ENCODE measurements at places on chromosomes 2 and 18.

DNA sequence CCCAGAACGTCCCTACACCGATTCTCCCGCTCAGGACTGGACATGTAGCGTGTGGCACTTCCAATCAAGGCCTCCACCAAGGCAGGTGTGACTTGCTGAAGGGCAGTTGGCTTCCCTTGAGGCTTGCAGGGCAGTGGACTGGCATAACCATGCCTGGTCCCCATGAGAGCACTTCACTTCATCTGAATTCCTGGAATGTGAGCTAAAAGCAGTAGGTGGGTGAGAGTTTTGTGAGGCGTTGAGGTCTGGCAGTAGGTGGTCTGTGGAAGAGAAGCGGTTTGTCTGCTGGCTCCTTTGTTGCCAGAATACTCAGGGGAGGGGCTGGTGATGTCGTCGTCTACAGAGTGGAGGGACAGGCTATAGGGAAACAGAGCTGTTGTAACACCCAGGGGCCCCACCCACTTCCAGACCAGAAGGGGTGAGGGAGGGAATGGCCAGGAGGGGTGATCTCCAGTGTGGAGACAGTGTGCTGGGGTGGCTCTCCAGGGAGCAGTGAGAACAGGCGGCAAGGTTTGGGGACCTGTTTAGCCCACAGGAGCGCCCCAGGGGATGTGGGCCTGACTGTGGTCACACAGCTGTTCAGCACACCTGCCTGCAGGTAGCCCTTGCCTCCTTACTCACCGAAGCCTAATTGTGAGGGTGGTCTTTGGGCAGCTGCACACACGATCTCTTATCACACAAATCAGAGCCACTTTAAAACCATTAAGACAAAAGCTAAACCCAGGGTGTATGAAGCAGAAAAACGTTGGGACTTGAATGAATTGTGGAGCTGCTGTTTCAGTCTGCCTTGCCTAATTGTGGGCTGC lies 21.5 kb upstream of the ALKAL2 start:
- no peak for DNase-seq

DNA sequence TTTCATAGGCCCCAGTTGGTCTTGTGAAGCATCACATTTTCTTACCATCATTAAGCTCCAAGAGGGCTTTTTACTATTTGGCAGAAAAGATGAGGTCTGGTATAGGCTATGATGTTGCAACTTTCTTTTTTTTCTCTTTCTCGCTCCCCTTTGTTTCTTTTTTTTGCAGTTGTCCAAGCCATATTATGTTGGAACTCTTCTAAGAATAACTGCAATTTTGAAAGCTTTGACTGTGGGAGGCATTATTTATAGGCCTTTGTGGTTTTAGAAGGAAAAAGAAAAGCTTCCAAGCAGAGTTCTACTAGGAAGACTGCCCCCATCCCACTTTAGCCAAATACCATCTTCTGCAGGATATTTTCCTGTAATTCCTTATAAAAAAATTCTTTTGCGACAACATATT lies 571.6 kb downstream of the ARHGAP15 start:
- no peak for DNase-seq

GRCh38 chr2:54579682-54580620 lies 123.8 kb downstream of the SPTBN1 start:
- no peak for DNase-seq

GRCh38 chr2:180222644-180223043 lies 215.5 kb upstream of the CWC22 start:
- DNase-seq: no peak

DNA sequence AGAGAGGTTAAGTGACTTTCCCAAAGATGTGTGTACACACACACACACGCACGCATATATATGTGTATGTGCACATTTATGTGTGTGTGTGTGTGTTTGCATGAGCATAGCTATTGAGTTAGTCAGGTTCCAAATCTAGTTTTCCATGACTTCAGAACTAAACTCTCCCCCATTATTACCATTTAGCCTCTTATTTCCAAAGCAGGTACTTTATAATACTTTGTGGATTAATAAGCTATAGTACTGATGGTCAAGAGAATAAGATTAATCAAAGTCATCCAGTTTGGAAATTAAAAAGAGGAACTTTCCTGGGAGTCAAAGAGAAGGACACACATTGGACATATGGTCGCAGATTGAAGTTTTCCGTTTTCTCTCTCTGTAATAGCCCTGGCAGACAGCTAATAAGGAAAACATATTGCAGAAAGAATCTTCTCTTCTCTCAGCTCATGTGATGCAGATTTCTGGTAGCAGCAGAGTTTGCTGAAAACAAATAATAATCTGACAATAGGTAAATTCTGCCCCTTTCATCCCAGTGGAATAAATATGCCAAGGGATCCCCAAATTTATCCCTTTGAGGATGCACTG lies 410.9 kb upstream of the TCF4 start:
- DNase-seq: no peak

GRCh38 chr2:79757526-79757925 lies 244.7 kb downstream of the CTNNA2 start:
- no peak for DNase-seq

DNA sequence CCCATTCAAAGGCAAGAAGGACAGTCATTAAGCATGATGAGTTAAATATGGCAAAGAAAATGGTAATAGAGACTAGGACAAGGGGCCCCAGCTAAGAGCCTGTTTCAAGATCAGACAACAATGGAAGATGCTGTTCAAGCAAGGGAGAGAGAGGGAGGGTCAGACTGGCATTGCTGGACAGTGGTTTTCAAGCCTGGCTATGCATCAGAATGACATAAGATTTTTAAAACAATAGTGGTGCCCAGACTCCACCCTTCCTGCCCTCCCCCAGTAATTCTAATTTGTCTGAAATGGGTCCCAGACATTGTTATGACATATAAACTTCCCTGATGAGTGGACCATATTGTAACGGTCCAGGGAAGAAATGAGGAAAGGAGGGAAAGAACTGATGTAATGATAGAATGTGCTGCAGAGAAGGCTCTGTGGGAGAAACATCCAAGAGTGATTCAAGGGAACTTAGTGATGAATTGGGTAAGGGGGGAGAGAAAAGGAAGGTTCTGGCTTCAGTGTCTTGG lies 112.9 kb upstream of the TRIB2 start:
- no peak for DNase-seq

DNA sequence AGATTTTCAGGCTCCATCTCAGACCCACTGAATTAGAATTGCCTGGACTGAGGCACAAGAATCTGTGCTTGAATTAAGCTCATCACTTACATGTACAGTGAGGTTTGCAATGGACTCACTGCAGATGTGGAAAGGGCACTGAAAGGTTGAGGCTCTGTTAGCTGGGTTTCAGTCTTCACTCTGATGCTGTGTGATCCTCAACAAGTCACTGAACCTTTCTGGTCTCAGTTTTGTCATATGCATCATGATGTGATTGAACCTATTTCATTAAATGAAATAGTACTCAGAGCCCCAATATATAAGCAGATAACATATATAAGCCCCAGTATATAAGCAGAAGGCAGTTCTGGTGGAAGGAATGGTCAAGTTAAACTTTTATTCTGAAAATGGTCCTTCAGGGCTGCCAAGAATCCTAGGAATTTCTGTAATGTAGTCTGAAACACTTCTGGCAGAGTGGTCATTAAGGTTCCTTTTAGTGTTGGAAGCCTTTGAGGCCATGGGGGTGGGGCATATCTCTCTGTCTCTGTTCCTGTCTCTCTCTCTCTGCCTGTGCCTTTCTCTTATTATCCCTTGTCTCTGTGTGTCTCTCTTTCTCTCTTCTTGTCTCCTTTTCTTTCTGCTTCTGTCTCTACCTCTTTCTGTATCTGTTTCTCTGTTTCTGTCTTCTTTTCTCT lies 110.4 kb downstream of the ADCYAP1 start:
- no peak for DNase-seq

DNA sequence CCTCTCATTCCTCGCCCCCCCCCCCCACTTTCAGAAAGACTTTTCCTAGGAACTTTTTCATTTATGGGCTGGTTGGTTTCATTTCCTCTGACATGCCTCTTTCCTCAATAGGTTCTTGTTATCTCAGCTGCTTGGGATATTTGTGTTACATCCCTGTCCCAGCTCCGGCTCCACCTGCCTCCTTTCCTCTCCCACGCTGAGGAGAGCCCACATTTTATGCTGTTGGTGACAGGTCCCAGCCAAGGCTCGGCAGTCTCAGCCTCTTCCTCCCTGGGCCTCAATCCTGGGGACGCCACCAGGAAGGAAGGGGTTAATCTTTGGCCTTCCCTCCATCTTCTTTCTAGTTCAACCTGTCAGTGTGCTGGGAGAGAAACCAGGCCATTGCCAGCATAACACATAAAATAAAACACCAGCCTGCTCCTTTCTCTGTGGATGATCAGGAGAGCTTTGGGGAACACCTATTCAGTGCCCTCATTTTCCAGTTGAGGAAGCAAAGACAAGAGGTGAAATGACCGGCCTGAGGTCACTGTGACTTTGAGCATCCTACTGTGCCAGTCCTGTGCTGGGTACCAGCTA lies 216.9 kb upstream of the TNP1 start:
- DNase-seq: no peak

DNA sequence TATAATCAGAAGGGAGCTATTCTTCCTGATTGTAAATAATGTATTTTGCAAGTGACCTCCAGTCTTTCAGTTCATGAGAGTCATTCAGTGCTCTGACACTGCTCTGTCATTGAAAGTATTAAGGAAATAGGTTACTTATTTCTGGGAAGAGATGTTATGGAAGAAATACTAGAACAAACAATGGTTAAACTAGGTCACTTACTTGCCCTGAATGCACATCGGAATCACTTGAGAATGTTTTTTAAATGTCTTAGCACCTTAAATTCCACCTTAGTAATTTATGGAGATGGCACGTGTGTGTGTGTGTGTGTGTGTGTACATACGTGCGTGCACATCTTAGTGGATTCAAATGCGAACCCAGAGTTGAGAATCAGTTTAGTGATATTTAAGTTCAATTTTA lies 126.6 kb upstream of the KCNH7 start:
- no peak for DNase-seq

DNA sequence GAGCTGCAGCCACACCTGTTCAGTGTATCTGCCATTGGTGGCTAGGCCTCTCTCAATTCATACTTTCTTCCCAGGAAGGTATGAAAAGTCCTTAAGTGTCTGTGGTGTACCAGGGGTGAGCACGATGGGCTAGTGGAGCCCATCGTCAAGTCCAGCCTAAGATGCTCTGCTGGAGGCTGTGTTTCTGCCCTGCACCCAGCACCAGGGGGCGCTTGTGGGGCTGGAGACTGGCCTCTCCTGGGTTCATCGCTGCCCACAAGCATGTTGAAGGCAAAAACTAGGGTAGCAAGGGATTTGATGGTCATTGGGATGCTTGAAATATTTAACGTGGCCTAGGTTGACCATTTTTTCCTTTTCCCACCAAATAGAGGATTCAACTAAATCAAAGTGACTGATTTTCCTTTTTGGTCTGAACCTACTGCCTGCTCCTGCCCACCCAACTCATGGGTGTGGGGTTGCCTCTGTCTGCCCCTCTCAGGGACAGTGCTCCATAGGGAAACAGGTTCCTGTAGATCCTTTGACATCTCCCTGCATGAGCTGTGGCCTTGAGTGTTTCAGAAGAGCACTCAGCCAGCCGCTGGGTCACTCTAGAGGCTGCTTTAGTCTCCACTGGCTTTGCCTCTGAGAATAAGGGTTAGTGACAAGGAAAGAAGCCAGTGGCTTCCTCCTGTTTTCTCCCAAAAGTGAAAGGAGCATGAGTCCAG lies 59.0 kb downstream of the TPGS2 start:
- peak; percentile 52 for DNase-seq

DNA sequence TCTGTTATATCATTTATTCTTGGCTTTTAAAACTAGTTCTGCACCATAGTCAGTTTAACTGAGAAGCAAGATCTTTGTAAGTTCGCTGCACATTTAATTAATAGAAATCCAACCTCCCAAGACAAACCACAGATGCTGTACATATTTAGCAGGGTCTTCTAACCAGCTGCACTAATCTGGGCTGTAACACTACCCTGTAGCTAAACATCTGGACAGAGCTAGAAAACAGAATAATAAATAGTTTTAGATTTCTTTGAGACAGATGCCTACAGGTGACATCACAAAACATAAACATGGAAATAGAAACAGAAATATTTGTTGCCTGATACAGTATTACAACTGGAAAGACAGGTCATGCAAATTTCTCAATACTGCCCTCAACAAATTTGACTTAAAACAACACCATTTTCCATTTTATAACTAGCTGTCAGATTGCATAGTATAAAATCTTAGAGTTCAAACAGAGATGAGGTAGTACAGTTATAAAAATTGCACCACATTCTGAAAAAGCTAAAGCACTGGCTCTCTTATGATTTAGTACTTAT lies 315.1 kb downstream of the NR4A2 start:
- DNase-seq: no peak

DNA sequence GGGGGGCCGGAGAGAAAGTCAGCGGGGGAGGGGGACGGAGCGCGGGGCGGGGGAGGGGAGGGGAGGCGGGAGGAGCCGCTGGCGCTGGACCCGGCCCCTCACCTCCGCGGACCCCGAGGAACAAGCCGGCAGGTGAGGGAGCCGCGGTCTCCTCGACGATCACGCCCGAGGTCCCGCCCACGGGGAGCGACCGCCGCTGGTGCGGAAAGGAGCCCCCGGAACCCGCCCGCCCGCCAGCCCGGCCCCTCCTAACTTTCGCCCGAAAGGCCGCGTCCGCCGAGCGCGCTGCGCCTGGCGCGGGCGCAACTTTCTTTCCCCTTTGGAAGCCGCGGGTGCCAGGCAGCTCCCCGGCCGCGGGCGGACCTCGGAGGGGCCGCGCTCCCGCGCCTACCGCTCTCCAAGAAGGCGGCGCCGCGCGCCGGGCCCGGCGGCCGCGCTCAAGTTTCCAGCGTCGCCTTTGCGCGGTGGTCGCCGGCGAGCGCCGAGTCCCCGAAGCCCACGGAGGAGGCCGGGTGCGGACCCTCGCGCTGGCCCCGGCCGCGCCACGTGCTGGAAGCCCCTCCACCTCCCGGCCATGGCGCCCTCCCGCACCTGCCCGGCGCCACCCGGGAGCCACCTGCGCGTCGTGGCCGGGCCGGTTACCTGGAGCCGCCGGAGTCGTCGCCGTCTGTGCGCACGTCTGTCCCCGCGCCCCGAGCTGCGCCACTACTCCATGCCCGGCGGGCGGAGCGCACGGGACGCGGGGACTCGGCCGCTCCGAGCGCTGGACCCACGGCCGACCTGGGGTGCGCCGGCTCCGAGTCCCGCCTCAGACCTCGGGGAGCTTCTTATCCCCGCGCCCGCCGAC lies at the start of gene ALKAL2:
Gene ALKAL2, minus strand, starts transcription at position 181 of the 847 bp plus-strand sequence. CDS start 256 bp downstream, outside the sequence.
- DNase-seq: peak; percentile 31

DNA sequence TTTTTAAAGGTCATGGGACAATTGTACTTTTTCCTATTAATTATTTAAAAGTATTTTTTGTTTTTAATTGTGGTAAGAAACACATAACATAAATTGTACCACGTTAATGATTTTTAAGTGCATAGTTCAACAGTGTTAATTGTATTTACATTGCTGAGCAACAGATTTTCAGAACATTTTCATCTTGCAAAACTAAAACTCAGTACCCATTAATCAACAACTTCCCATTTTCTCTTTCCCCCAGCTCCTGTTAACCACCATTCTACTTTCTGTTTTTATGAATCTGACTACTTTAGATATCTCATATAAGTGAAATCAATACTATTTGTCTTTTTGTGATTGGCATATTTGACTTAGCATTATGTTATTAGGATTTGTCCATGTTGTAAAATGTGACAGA lies 483.9 kb upstream of the ZNF804A start:
- no peak for DNase-seq
